ENCODE measurements at places on chromosomes 7 and 10.
A peak's percentile ranks its signal among the peaks of the same experiment; 100 is the strongest.

- no peak for DNase-seq
Measured at GRCh38 chr10:81978238-81978637, 103.2 kb downstream of the NRG3 start.

DNA sequence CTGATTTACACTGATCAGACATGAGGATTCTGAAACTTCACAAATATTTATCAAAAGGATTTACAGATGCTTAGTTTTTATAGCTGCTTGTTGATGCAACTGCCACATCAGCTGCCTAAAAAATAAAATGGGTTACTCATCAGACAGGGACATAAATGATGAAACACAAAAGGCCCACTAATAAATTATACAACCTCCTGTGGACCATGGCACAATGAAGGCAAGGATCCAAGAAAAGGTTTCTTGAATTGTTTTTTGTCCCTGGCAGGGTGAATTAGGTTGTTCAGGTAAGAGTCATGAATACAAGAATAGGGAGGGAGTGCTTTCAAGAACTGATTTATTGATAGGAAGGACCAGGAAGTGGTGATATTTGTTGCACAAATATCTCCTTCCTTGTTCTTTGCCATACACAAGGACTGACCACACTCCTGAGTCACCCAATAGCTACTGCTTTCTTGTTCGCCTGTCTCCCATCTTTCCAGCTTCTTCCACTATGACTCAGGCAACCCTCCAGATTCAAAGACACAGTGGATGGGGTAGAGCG is 234.5 kb downstream of the AHR start:
- DNase-seq, result no peak

DNA sequence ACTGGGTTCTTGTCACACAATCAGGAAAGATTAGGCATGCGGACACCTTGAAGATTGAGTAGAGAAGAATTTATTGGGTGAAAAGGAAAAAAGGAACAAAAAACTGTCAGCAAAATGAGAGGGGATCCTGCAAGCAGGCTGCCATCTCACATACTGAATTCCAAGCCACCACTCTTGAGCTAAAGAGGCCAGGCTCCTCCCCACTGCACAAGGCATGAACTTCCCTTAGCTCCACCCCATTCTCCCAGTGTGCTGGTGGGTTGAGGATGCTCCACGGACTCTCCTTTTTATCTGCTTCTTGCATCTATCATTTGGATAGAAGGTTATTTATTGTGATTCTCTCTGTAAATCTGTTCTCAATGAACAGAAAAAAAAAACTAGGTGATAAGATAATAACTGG is 79.6 kb downstream of the ANKRD7 start:
- no peak for DNase-seq

DNA sequence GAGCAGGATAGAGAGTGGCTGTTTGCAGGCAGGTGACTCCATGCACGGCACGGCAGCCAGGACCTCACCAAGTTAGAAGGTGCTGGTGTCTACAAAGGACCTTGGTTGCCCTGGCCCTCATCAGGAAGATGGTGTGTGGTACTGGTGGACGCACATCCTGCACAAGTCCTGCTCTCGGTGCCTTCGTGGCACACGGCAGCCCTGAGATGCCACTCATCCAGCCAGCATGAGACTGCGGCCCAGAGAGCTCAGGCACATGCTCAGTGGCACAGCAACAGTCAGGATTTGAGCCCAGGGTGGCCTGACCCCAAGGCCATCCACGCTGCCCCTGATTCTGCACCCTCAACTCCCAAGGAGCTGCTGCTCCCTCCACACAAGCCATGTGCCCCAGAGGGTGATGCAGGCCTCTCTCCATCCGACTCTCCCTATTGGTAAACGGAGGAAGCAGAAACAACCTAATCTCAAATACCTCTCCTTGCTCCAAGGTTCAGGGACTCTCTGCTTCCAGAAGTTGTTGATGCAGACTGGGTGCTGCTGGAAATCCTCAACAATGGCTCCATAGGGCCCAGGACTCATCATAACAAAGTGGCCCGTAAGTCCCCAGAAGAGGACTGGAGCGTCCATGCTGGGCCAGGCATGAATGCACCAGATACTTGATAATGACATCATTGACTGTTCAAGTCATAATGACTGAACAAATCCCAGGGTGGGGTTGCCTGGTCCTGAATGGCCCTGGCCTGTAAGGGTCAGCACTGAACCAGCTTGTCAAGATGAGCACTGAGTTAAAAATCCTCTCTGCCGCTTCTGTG is 93.6 kb downstream of the ARHGAP22 start:
- no peak for DNase-seq

GRCh38 chr7:139603282-139603681 is 79.8 kb downstream of the CLEC2L start:
- DNase-seq, result no peak

DNA sequence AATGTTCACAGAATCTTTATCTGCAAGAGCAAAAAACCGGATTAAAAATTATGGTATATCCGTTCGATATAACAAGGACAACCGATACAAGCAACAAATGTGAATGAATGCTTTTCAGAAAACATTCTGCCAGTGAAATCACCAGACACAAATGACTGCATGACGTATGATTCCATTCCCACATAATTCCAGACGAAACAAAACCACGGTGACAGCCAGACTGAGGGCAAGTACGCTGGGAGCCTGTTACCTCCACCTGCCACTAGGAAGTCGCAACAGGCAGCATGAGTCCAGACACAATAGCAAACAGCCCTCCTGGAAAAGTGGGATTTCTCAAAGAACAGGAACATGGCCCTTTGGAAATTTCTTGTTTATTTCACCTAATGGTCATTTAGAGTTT is 41.7 kb downstream of the MAD1L1 start:
- DNase-seq, result no peak

DNA sequence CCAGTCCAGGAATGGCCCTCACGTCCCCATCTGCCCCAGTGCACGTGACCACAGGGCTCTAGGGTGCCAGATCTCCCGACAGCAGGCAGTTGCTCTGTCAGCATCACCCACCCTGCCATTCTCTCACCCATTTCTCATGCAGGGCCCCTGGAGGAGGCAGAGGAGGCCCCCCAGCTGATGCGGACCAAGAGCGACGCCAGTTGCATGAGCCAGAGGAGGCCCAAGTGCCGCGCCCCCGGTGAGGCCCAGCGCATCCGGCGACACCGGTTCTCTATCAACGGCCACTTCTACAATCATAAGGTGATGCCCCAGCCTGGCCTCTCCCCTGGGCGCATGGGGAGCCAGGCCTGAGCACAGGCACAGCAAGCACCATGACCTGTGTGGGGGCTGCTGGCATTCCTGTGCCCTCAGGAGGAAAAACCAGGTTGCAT is 6.1 kb upstream of the DEPP1 start:
- DNase-seq, result no peak

DNA sequence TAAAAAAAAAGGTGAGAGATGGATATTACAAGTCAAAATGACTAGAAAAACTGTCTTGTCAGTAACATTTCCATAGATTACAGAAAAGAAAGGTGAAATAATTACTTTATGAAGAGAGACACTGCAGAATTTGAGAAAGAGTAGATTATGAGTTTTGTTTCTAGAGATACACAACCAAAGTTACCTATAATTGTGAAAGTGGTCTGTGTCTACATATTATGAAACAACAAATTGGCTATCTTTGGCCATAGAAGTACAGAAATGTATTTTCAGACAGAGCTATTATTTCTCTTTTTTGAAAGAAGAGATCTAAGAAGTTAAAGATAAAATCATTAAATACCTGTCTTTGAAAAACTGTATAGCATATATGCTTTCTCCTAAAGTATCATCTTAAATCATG is 30.1 kb downstream of the KCND2 start:
- no peak for DNase-seq

DNA sequence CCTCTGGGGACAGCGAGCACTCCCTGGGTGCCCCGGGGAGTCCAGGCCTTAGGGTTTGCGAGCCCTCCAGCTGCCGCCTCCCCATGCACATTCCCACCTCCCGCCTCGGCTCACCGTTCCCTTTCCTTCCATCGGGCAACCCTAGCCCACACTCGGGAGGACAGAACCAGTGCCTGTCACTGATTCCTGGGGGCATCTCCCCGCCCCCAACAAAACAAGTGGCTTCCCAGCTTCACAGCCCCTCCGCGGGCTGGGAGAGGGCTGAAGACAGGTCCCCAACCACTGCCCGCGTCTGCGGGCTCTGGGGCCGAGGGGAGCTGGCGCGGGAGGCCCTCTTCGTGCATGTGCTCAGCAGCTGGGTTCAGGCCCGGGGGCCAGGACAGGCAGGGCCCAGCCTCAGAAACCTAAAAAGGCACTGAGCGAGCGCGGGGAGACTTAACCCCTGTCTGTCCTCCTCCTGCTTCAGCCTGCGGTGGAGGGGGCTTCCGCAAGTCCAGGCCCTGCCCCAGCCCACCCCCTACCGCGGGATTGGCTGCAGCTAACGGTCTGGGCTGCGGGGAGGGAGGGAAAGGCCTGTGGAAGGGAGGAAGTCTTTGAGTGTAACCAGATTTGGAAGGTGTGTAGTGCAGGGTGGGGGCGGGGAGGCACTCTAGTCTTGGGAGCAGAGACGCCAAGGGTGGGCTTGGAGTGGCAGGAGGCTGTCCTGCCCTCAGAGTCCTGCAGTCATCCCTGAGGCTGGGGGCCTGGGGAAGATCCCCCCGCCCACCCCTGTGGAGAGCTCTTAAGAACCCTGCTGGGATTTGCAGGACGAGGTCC is 1.2 kb downstream of the FLNC start:
- no peak for DNase-seq

- peak; percentile 33 for DNase-seq
Measured at GRCh38 chr10:115093776-115094408, 727 bp downstream of the ATRNL1 start.

GRCh38 chr7:103983201-103983977 is 6.1 kb downstream of the RELN start:
- DNase-seq, result no peak

DNA sequence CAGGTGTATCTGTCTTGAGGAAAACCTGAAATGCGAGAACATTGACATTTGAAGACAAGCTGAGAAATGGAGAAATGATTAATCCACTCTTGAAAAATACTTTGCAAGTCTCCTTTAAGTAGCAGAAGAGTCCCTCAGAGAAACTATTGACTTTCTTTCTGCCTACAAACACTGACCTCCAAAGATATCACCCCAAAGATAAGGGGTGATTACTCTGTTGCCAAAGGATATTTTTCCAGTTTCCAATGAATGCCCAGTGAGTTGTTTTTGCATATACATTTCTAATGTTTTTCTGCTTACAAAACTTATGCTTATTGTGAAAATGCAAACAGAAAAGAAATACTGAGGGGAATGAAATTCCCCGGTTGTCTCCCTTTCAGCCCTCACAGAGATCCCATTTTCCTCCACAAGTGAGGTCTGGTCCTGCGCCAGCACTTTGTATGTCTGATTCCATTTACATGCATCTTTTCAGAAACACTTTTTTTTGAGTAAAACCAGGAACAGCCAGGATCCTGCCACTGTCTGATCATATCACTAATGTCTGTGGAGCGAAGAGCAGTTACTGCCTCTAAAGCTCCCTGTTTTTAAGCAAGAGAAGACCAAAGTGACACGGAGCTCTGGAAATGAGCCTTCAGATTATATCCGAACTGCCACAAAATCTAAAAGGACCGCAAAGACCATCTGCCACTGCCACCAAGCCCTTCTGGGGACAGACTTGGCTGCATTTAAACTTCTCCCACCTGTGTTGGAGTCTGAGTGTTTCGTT is 82.9 kb upstream of the PDCD4 start:
- no peak for DNase-seq

DNA sequence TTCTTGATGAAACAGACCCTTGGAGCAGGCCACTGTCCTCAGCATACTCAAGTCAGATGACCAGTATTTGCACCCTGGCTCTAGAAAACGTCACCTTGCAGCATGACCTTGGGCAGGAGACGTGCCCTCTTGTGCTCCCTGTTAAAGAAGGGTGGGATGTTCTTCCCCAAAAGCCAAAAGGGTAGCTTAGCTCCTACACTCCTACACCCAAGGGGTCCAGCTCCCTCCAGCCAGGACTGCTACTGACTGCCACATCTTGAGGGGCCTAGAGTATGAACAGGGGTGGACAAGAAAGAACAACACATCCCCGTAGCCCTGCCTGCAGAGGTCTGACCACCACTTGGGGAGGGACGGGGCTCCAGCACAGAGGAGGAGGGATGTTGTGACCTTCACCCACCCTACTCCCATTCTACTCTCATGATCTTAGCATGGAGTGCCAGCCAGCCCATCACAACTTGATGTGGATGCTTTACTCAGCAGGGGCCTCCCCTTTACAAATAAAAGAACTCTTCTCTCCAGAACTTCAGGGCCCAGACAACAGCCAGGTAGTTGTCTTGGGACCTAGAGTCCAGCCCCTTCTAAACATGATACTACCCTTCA is 165.3 kb upstream of the ZMIZ1 start:
- DNase-seq, result no peak

DNA sequence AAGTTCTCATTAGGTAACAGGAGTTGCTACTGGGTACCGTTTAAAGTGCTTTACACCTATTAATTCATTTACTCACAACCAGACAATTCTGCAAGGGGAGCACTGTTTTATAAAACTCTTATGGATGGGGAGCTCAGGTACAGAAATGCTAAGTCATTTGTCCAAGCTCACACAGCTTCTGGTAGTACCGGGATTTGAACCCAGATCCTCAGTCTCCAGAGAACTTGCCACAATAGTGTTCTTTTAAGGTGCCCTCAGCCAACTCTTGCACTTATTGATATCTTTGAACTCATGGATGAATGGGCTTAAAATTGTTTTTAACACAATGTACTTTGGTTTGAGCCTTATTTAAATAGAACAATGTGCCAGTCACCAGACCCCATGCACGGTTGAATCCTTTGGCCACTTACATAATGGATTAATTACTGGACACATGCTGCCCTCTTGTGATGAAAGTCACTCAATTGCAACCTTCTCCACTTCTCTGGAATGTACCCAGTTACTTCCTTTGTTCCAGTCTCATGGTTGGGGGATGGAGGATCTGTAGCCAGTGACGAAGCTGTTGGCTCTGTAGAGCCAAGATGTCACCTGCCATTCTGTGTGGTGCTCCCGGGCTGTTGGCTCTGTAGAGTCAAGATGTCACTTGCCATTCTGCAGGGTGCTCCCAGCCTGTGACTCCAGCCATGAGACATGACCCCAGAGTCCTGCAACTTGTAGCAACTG is 65.6 kb downstream of the NOD1 start:
- DNase-seq, result peak; percentile 61

DNA sequence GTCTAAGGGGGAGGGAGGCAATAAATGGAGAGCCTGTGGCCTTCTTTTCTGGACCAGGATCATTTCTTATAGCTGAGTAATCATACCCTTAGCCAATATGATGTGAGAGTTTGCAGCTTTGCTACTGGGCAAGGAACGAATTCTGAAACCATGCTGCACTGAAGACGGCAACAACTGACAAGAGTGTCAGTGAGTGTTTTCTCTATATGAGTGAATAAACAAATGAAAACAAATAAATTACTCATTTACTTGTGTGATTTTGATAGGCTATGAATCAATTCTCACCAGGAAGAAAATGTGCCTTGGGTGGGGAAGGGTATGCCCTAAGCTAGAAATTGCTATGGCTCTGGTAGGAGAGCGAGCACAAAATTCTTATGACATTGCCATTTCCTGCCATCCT is 79.4 kb upstream of the LRRN3 start:
- DNase-seq, result no peak

- DNase-seq, result no peak
Measured at GRCh38 chr10:44809647-44810046, 101.5 kb upstream of the TMEM72 start.

GRCh38 chr10:112746329-112746728 is 203.7 kb upstream of the TCF7L2 start:
- DNase-seq, result no peak

All from D341Med (cell line).